ENCODE measurements at places on chromosomes 7 and 10.

DNA sequence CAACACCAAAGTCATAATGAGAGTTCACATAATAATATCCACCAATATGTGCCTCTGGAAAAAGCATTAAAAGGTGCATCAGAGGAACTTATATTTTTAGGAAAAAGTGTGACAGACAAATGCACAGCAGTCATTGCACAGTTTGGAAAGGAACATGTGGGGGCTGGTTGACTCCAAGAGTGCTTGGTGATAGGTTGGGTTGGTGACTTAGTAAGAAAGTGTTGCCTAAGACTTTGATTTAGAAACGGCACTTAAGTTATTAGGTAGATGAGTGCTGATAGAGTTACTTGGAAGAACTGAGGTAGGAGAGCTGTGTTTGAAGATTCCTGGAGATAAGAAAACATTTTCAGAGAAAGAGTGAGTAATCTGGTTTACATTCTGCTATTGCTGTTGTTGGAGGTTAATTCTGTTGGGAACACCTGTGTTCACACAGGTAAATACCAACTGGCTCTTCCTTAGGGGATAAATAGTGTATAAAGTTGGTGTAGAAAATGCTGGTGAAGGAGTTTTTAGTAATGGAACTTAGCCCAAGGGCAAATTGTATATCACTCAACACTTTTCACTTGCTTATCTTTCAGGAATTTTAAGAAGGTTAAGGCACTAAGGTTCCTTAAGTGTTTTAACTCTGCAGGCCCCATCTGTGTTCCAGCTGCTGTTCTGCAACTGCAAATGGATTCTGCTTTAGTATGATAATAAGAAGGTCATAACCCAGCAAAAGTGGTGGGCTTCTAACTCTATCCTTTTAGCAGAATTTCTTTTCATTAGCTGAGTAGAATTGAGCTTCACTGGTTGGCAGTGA lies 196.1 kb downstream of the NSUN6 start:
- DNase-seq: no peak

DNA sequence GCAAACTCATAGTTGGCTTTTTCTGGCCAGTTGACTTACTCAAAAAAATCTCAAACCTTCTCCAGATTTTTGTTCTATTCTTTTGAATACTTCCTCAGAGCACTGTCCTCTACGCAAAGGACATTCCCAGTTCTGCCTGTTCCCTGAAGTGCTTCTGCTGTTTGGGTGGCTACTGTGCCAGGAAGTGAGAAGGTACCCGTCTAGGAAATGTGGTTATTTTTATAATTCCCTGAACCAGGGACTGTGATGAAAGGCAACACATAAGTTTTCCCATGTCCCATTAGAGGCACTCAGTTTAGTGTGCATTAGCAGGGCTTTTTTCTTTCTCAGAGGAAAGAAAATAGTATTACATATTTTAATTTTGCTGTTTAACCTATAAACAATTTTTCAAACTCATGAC lies 370.3 kb downstream of the PHTF2 start:
- no peak for DNase-seq

GRCh38 chr7:118288098-118288497 lies 63.6 kb downstream of the ANKRD7 start:
- DNase-seq: no peak

GRCh38 chr10:28291881-28292297 lies 11.0 kb downstream of the MPP7 start:
- DNase-seq: no peak

DNA sequence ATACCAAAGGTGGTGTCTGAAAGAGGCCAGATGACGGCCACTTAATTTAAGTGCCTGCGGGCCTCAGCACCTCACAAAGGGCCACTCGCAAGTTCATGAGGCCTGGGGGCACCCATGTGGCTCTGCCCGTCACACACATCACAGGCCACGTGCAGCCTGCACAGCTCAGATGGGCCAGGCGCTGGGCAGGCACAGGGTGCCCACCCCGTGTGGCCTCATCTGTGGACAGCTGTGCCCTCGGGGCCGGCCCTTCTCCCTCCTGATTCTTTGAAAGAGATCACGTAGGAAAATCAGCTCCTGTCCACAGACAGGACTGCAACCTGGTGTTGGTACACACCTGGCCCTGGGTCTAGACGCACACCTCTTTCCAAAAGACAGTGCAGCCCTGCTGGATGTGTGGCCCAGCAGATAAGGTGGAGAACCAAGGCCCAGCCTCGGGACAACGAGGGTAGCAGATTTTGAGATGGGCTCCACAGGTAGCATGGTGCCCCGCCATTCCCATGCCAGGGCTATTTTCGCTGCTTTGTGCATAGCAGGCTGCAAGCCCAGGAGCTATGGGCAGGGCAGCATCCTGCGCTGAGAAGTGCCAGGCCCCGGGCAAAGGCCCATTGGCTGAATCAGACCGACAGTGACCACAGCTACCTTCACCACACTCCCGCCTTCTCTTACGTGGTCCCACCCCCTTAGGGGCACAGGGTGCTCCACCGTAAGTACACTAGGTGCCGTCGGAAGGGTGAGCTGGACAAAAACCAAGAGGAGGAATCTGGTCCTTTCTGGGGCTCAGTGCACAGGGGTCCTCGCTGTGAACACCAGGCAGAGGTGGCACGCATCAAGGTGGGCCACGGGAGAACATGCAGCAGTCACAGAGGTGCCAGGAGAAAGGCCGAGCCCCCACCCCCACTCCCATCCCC lies 124.5 kb downstream of the EBF3 start:
- no peak for DNase-seq

DNA sequence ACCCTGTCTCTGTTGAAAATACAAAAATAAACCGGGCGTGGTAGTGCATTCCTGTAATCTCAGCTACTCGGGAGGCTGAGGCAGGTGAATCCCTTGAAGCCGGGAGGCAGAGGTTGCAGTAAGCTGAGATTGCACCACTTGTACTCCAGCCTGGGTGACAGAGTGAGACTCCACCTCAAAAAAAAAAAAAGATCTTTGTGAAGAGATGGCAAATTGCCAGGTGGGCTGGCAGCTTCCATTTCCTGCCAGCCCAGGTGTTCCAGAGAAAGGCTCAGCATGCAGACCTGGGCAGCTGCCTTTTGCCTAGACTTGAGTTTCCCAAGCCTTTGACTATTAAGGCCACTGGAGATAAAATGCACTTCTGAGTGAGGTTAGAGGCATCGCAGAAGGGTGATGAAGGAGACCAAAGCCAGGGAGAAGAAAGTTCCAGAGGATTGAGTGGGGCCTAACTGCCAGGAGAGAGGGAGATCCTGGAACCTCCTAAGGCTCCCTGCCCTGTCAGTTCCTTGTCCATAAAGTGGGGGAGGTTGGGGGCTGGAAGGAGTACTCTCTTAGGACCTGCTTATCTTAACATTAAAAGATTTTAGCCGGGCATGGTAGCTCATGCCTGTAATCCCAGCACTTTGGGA lies 10.0 kb upstream of the DDIT4 start:
- DNase-seq: peak; percentile 59

DNA sequence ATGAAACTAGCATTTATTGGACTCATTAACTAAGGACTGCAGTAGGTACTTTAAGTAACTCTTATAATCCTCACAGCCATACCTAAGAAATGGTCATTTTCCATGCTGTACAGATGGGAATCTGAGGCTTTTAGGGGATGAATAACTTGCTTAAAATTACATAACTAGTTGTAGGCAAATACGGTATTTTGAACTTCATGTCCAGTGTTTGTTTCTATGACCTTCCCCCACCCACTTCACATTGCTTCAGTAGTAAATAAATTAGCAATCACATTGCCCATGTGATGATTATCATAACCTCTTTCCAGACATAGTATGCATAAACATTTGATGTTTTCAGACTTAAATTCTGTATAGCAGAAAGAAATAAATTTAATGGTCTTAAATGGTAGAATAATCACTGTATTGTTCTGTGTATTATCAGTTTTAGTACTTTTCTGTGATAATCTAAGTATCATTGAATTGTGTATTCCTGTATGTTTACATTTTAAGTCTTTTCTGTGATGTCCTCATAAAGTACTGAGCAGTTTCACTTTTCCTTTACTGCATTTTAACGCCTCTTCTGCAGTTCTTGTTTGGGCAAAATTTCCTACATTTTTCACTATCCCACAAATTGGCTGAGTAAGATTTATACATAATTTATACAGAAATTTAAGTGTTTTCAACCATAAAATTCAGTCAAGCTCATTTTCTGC lies 48.3 kb downstream of the ANKIB1 start:
- DNase-seq: no peak

DNA sequence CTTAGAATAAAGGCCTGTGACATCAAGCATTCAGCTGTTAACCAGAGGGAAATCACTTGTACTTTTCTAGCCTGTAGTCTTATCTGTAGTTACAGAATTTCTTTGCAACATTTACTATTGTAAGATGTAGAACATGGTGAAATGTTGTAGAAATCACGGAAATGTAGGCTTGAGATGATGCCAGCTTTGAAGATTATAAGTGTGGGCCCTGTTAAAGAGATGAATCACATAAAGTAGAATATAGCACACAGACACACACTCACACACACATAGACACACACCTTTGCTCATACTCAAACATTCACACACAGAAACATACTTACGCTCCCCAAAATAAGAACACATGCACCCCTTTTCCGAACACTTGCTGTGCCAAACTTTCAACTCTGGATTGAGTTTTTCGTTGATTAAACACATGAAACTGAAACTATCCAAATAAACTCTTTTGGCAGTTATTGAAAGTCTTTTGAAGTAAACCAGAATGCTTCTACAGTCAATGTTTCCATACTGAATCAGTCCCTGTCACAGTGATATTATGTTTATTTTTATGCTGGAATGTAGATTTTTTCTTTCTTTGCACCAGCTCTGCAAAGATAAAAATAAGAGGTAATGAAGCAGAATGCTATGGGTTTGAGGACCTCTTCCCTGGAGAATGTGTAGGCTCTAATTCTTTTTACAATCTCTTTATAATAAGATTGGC lies 230.3 kb upstream of the MEOX2 start:
- DNase-seq: peak; percentile 74

- peak; percentile 49 for DNase-seq
These were observed 128.9 kb downstream of the PLXDC2 start for GRCh38 chr10:19944911-19945663.

DNA sequence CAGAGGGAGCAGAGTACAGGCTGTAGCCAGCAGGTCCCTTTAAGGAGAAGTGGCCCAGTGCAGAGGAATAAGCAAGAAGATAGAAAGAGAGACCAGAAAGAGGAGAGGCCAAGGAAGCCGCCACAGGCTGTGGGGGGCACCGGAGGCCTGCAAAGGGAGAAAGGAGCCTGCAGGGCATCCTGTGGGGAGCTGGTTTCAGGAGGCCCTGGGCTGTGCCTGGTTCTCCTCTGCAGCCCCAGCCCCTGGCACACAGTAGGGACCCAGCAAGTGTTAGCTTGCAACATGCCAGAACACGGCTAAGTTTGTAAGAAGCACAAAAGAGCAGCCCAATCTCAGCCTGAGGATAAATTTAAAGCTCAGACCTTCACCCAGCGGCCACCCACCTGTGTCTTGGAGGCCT lies 12.3 kb upstream of the C10orf71 start:
- DNase-seq: no peak

- DNase-seq: peak; percentile 66
These were observed 25.3 kb downstream of the ADD3 start for GRCh38 chr10:110032801-110033700.

DNA sequence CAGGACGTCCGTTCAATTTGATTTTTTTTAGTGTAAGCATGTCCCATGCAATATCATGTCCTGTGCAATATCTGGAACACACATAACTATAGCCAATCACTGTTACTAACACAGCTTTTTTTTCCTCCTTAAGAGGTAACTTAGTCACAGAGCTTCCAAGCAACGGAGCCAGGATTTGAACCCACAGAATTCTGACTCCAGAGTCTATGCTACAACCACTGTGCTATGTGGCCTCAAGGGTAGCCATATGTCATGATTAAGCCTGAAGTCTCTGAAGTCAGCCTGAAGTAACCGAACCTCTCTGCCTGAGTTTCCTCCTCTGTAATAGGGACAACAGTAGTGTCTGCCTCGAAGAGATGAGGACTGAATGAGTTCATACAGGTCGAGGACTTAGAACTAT lies 42.2 kb upstream of the TCF7L2 start:
- DNase-seq: no peak

- peak; percentile 45 for DNase-seq
These were observed 544.2 kb downstream of the CNTNAP2 start for GRCh38 chr7:146660839-146661238.
